Activated T-helper 9 cell treated with anti-CD3 and anti-CD28 coated beads, Interleukin-2, amount 50 U/mL, for 16 hours (primary cell): ENCODE measurements at places on chromosomes 3 and 15.

GRCh38 chr3:192253138-192253887, 474.0 kb downstream of the FGF12 start:
- DNase-seq: no peak

- no peak for DNase-seq
Measured at GRCh38 chr3:171258316-171258715, 201.9 kb downstream of the TNIK start.

DNA sequence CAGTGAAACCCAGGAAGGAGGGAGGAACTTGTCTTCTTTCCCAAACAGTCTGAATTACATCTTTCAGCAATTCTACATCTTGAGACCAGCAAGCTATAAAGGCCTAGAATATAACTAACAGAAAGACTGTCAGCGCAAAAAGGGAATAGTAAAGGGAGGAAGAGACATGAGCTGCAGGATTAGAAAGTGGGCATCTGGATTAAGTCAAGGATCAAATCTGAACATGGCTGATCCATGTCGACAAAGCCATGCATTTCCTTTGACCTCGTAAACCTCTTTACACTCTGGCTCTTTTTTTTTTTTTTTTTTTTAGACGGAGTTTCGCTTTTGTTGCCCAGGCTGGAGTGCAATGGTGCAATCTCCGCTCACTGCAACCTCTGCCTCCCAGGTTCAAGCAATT, 35.4 kb upstream of the KCNMB3 start:
- DNase-seq: no peak

- DNase-seq: no peak
Measured at GRCh38 chr15:43508991-43509659, 8.3 kb upstream of the MAP1A start.

GRCh38 chr3:19816631-19817030, 117.4 kb downstream of the EFHB start:
- DNase-seq: no peak

- no peak for DNase-seq
Measured at GRCh38 chr3:186929186-186929585, 1.1 kb upstream of the ST6GAL1 start.

DNA sequence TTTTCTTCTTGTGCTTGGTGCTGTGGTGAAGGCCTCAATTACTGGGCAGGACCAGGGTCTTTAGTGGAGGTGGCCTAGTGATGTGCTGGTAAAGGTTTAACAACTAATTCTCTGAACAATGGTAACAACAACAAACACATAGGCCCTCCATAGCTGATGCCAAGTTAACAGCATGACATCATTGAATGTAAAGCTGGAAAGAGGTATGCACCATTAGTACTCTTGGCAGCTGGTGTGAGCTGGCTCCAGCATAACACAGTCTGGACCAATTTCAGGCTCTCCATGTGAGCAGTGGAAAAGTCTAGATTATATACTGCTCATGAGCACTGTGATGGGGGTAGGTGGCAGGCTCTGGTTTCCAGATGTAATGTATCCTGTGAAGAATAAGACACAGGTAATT, 61.8 kb downstream of the SLC7A14 start:
- DNase-seq: no peak

DNA sequence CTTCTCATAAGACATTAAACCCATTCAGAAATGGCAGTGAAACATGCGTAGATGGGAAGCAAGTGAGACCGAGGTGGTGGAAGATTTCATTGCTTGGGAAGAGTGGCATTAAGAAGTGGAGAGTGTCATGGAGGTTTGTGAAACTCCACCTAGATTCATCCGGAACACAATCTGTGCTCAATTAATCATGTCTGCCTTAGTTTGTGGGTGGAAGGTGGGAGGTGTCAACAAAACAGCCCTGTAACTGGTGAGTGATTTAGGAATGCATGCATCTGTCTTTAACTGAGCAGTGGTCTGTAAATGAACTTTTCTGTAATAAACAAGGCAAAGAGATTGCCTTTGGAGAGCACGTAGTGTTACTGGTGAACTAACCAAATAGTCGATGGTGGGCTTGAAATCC, 113.7 kb downstream of the WNT5A start:
- DNase-seq: no peak
